Sigmoid colon (tissue), 7 donors: ENCODE measurements at places on chromosomes 4 and X. TPM values are rescaled to one million over a fixed set of nuclear protein-coding genes. Genes with fewer than 3 reads are reported as not detected.
A peak's percentile ranks its signal among the peaks of the same experiment; 100 is the strongest.

DNA sequence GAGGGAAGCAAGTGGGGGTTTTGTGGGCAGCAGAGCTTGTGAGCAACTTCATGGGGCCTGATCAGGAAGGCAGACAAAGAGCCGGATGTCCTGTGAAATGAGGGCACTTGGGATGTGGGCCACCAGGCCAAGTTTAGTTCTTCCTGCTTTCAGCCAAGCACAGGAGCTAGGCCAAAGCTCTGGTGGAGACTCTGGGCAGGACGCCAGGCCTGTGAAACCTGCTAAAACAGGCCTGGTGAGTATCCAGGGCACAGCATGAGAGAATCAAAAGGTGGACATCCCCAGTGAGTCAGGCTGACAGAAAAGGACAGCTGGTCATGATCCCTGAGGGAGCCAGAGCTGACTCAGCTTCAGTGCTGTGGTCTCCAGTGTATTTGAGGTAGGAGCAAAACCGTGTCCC lies 95.7 kb downstream of the NPNT start:
- peak; percentile 89 for DNase-seq

The CCDC149 gene
- total RNA-seq, result 11.8 TPM

DNA sequence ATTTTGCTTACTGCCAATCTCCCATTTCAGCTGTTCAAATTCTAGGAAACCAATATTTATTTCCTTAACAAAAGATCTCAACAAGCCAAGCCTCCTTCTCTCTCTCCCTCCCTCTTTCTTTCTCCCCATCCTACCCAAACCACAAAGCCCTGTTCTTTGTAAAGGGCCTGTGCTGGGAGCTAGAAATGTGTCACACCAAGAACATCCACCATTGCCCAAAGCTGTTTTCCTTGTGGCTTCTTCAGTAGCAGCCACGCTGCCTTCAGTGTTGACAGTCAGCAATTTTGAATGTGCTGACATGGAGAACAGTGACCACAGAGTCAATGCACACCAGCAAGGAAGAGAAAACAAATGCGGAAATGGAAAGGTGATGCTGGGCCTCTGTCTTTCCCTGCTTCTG lies 203.0 kb downstream of the MAML3 start:
- DNase-seq, result no peak

GRCh38 chr4:138832563-138832962 lies 183.0 kb upstream of the NOCT start:
- no peak for DNase-seq

- no peak for DNase-seq
Measured at GRCh38 chr4:76990288-76991080, 40.9 kb downstream of the SEPTIN11 start.

GRCh38 chr4:76729980-76730379 lies 168.0 kb downstream of the SOWAHB start:
- no peak for DNase-seq

- DNase-seq, result no peak
Measured at GRCh38 chrX:140918398-140919038, 83.9 kb upstream of the SPANXB1 start.

DNA sequence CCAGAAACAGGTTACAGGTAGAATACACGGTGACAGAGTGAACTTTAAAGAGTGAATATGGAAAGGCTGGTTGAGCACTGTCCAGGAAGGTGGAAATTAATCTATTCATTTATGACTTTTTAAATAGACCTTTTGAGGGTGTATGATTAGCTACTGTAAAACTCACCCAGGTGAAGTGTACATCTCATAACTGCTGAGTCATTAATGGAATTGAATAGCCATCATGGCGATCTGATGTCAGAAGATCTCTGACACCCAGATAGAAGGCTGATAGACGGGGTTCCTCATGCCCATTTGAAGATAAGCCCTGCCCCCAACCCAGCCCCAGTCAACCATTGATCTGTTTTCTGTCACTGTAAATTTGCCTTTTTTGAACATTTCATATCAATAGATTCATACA lies 84.0 kb downstream of the PRSS12 start:
- DNase-seq, result no peak

The F11 gene
- total RNA-seq, result 0.14 TPM

- no peak for DNase-seq
Measured at GRCh38 chr4:108311313-108311712, 142.6 kb upstream of the LEF1 start.

DNA sequence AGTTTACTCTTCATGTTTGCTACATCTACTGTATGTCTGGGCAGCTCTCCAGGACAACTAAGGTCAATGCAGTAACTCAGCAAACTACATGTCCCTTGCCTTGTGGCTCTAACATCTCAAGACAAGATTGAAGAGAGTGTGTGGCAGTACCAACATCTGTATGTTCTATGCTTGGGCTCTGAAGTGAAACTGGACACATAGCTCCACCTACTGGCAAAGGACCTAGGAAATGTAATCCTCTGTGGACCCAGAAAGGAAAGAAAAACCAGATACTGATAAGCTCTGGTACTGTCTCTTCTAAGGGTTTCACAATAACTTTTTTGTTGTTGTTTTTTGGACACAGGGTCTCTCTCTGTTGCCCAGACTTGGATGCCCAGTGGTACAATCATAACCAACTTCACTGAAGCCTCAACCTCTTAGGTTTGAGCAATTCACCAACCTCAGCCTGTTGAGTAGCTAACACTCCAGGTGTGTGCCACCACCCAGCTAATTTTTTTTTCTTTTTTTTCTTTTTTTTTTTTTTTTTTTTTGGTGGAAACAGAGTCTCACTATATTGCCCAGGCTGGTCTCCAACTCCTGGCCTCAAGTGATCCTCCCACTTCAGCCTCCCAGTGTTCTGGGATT lies 64.1 kb downstream of the QDPR start:
- DNase-seq, result no peak
